ENCODE measurements at places on chromosomes 2 and 18.

DNA sequence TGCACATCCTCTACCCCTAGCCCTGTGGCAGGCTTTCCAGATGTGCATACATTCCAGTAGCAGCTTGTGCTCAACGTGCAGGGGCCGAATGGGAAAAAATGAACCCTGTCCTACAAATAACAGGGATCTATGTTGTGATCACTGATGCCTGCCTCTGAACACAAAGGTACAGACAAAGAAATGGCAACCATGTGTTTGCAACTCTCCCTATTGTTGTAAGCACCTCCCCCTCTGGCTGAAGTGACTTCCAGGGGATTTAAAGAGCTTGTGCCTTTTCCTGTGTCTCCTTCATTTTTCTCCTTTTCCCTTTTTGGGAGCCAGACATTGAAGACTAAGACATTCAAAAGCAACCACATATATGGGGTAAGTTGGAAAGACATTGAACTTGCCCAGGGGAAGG lies 21.6 kb downstream of the ARHGAP25 start:
- no peak for DNase-seq

DNA sequence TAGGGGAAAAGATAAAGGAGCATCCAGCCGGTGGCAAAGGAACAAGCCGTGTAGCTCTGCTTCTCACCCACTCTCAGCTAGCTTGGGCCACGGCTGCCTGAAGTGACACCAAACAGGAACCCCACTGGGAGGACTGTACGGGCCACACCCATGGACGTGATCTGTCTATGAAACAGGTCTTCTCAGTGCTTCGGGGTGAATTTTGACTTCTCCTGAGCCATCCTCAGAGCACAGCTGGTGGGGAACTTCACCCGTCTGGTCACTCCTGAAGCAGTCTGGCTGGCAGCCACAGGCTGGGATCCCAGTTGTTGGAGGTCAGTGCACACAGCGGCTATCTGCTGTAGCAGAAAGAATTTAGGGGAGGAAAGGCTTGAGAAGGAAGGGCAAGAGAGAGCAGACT lies 223.8 kb downstream of the FAM210A start:
- no peak for DNase-seq

- no peak for DNase-seq
Measured at GRCh38 chr18:57002627-57003026, 144.3 kb upstream of the BOD1L2 start.

- DNase-seq, result no peak
Measured at GRCh38 chr18:78734614-78734945, 245.0 kb upstream of the SALL3 start.
